ENCODE measurements at places on chromosomes 4 and X.

- DNase-seq: no peak
Observed at GRCh38 chrX:39377157-39377556, 575.9 kb downstream of the MID1IP1 start.

GRCh38 chr4:185217408-185217975, 8.1 kb downstream of the SNX25 start:
- DNase-seq: no peak

- DNase-seq: no peak
Observed at GRCh38 chr4:103895876-103896465, 176.2 kb upstream of the TACR3 start.

DNA sequence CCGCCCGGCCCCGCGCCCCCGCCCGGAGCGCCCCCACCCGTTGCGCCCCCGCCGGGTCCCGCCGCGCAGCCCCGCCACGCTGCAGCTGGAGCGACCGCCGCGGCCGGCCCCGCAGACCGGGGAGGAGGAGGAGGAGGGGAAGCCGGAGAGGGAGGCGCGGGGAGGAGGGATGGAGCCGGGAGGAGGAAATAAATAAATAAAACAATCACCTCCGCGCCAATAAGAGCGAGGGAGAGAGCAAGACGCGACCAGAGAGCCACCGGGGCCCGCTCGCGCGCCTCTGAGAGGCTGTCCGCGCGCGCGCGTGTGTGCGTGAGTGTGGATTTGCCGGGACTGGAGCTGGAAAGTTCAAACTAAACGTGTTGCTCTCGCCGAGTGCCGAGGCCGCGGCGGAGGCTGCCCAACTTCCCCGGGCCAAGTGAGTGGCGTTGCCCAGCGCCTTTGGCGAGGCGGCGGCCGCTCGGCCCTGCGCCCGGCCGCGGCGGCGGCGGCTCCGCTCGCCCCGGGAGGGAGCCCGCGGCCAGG, 2184.4 kb upstream of the TENM3 start:
- peak; percentile 83 for DNase-seq

GRCh38 chr4:17027495-17027894, 129.1 kb upstream of the LDB2 start:
- no peak for DNase-seq

DNA sequence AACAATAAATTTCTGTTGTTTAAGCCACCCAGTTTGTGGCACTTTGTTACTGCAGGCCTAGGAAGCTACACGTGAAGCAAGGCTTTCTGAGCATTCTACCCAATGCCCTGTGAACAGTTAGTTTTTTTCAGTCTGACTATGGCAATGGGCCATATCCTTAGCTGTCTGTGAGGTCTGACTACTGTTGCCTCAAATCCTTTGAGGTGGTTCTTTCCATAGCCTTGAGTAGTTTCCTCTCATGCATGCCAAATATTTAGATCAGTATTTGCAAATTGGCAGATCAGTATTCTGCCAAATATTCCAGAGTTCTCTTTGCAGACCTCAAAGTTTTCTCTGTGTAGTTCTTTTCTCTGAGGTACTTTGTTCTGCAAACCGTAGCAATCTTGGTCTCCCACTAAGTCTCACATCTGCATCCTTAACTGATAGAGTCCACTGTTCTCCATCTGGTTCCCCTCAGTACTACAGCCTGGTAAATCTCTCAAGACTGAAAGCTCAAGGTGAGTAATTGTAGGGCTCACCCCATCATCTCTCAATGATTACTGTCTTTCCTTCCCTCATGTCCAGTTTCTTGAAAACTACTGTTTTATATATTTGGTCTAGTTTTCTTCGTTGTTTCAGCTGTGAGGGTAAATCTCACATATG, 984.9 kb upstream of the INTU start:
- DNase-seq: no peak

All from NCI-H2081 (cell line).